ENCODE measurements at places on chromosomes 11 and 22.

DNA sequence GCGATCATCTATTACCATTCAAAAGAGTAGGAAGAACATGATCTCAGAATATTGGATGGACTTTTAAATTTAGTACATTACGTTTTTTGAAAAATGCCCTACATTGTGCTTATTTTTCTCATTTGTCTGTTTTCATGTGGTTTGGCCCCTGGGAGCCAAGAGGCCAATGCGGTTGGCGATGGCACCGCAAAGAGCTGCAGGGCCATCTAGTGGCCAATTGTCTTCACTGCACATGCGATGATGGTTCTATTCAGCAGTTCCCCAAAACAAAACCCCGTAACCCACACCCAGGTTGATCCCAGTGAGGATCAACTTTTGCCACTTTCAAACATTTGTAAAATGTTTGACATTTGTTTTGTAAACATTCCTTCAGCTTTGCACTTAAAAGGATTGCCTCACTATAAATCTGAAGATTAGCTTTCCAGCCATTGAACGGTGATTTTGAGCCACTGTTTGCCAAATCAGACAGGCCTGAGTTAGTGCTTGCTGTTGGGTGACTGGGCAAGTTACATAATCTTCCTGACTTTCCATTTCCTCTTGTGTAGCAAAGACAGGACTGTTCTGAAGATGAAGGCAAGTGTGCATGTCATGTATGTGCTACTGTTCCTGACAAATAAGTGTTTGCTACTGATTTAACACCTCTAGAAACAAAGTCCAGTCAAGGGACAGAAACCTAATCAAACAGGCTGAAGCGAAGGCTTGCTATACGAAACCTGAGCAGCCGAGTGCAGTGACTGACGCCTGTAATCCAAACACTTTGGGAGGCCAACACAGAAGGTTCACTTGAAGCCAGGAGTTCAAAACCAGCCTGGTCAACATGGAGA, 29.2 kb upstream of the XBP1 start:
- DNase-seq = peak; percentile 80

DNA sequence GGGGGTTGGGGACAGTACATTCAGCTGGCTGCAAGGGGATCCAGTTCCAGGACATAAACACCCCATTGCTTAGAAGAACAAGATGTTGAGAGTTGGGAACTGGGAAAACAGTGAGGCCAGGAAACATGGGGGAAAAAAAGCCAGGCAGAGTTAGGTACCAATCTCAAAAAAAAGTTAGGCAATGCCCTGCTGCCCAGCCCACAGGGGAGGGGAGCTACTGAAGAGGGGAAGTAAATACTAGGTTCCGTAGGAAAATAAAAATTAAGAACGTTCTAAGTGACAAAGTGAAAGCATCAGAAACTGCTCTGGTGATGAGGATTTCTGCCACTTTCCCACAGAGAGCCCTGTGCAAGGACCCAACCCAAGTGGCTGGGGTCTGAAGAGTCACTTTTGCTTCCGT, 12.0 kb downstream of the SPTBN2 start:
- no peak for DNase-seq

DNA sequence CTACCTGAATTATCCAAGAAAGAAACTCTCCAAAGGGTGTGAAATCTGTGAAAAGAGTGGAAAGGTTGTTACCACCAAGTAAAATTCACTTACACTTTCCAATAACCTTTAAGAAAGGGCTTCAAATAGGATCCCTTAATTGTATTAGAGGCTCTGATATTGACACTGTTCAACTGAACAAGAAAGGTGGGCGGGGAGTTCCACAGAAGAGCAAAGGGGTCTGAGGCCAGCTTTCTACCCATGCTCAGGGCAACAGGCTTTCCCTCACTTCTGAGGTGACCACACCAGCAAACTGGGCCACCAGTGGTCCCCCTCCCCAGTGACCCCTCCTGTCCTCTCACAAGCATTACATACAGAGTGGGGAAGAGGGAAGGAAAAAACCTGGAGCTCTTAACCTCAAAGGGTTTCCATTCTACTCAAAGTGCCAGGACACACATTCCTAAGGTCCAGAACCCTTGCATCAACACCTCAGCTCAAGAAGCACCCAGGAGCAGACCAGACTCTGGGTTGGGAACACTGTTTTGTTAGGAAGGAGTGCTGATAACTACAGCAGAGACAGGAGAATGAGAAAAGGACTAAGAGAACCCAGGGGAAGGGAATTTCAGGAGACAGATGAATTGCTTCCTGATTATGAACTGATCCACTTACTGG, 71.6 kb upstream of the AKIP1 start:
- peak; percentile 28 for DNase-seq

GRCh38 chr22:32822179-32822877, 20.8 kb downstream of the TIMP3 start:
- no peak for DNase-seq

- no peak for DNase-seq
Measured at GRCh38 chr11:69463995-69464960, 17.2 kb upstream of the LINC01488 start.

DNA sequence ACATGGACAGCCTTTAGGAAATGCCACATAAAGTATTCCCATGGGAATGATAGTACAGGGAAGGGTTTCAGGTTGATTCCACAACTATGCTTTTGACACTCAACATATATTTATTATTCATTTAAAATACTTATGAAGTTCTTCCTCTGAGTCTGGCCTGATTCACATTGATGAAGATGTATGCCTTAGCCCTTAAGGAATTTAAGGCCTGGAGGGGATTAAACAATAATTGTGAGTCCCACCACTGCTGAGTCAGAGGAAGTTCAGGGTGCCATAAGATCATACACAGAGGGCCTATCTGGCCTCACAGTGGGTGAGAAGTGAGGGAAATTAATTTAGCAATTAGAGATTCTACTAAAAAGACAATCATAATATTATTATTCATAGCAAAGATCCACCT, 161.1 kb upstream of the SNX19 start:
- DNase-seq = no peak

- no peak for DNase-seq
Measured at GRCh38 chr11:35893796-35894475, 49.9 kb upstream of the LDLRAD3 start.

GRCh38 chr11:24747275-24748251, 250.7 kb downstream of the LUZP2 start:
- no peak for DNase-seq

GRCh38 chr11:96869207-96869606, 479.4 kb downstream of the JRKL start:
- no peak for DNase-seq

DNA sequence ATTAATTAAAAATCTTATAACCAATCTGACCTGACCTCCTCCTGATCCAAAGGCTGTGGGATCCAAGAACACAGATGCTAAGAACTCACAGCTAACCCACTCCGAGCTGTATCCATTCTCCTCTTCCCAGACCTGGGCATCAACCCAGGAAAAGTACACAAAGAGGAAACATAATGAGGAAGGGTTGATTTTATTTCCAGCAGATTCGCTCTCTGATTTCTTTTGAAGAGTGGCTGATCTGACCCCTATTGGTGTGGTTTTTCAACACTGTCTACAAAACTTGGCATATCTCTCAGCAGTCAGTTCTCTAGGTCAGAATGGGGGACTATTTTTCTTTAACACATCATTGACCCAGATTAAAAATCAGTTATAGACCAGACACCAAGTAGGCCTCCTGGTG, 201.9 kb upstream of the UBASH3B start:
- DNase-seq = no peak

DNA sequence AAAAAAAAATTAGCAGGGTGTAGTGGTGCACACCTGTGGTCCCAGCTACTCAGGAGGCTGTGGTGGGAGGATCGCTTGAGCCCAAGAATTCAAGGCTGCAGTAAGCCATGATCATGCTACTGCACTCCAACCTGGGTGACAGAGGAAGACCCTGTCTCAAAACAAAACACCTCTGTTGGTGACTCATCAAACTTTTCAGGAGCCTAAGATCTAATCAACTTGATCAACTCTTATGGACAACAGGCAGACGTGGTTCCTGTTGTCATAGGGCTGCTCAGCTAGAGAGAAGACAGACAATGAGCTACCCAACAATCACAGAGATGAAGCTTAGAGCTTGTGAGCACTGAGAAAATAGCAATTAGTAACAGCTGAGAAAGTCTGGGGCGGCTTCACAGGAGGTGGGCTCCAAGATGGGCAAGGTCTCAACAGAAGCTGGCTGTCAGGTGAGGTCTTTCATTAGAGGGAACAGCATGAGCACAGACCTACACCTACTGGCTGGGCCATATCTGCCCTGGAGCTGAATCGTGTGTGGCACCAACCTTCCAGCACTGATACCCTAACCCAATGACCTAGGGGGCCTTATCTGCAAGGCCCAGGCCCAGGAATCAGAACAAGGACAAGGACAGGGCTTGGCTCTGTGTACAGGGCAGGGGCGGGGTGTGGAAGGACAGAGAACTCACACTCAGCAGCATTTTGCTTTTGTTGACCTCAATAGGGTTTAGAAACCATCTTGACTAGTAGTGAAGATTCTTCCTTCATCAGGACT, 7.2 kb upstream of the UCP3 start:
- DNase-seq = no peak

GRCh38 chr11:92536883-92537282, 312.3 kb downstream of the FAT3 start:
- no peak for DNase-seq

All from retina (tissue), 1 donor.